ENCODE measurements at places on chromosomes 4 and X.

DNA sequence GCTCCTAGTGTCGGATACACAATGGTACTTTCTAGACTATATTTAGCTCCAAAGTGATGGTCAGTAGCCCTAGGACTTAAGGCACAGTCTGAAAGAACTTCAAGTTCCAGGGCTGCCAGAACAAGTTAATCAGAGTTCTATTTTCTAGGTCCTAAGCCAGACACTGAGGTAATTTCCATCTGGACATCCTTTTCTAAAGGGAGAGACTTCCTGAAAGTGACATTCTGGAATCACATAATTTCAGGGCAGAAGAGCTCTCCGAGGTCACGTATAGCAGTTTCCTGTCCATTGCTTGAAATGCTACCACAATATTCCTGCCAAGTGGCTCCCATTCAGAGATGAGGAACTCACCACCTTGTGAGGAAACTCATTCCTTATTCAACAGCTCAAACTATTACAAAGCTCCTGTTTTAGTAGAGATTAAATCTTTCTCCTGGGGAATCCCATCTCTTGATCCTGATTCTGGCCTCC is 117.9 kb downstream of the COL25A1 start:
- peak; percentile 18 for DNase-seq

GRCh38 chrX:17564689-17565409 is 172.4 kb upstream of the SCML1 start:
- DNase-seq: peak; percentile 76

GRCh38 chrX:40385256-40385655 is 195.5 kb upstream of the ATP6AP2 start:
- DNase-seq: no peak

DNA sequence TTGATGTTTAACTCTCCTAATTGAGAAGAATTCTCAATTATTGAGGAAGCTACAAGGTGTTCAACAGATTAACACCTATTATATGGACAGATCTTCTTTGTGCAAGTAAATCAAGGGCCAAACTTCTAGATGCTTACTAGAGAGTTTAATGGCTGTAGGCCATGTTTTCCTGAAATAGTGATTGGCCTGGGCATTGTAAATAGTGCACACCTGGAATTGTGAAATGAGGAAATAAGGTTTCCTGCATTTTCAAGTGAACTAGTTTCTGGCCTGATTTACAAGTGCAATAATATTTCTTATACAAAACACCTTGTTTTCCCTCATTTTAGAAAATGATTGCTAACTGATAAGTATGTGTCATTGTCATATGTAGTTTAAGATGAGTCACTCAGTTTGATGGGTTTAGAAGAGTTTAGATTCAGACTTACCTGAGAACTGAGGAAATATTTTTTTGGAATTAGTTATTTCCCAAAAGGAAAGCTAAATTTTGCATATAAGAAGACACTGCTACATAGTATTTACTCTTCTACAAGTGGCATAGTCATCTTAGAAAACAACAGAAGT is 21.2 kb downstream of the AFF1 start:
- no peak for DNase-seq

- DNase-seq: no peak
Measured at GRCh38 chr4:1518997-1519700, 112.9 kb upstream of the NKX1-1 start.

GRCh38 chr4:156347412-156348075 is 393.9 kb upstream of the CTSO start:
- peak; percentile 25 for DNase-seq

- no peak for DNase-seq
Measured at GRCh38 chrX:154329294-154329693, 33.7 kb downstream of the TKTL1 start.

DNA sequence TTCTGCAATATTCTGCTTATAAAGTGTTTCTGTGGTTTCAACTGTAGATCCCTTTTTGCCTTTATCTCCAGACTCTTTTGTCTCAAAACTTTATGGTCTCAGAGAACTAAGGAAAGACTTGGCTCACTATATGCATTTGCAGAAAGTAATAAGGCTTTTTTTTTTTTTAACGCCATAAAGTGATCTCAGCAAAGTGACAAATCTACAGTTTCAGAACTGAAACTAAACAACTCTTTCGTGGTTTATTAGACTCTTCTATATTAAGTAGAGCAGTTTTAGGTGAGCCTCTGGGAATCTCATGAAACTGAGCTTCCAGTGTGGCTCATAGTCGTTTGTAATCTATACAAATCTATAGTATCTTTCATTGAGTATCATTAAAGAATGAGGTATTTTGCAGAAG is 15.3 kb downstream of the ATP7A start:
- DNase-seq: no peak

DNA sequence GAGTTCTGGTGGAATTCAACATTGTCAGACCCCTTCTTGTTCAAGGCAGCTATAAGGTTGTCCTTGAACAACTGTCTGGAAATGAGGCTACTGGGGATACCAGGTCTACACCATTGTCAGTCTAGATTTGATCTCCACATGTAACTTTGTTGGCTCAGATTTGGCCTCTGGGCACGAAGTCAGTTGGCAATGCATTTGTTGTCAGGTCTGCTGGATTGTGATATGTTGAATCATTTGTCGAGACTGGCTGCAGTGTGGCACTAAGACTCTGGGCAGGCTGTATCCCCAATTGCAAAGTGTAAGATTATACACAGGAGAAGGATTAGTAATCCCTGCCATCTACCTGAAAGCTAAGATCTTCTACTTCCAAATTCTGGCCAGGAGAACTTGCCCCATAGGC is 26.5 kb downstream of the ZNF81 start:
- DNase-seq: no peak

GRCh38 chr4:74904509-74905065 is 28.3 kb upstream of the PARM1 start:
- no peak for DNase-seq

GRCh38 chrX:13194291-13195103 is 125.4 kb downstream of the ATXN3L start:
- peak; percentile 17 for DNase-seq
